Mucosa of gallbladder (tissue), 1 donor: ENCODE measurements at places on chromosomes 6 and 20. TPM values are rescaled to one million over a fixed set of nuclear protein-coding genes. Genes with fewer than 3 reads are reported as not detected.

GRCh38 chr6:170378502-170378901 lies 71.9 kb downstream of the FAM120B start:
- DNase-seq = no peak

- no peak for DNase-seq
Measured at GRCh38 chr6:53199156-53199555, 50.5 kb upstream of the GCM1 start.

GRCh38 chr6:1931817-1932216 lies 313.6 kb downstream of the GMDS start:
- no peak for DNase-seq

GRCh38 chr6:35011096-35012041 lies 122.3 kb downstream of the ANKS1A start:
- DNase-seq = no peak

APOM gene
- 2.2 TPM for total RNA-seq
